ENCODE measurements at places on chromosomes 6 and 20.

- DNase-seq: peak; percentile 65
These were observed 20.1 kb downstream of the MRPS18A start for GRCh38 chr6:43667245-43668150.

- no peak for DNase-seq
These were observed 490 bp downstream of the MMUT start for GRCh38 chr6:49462599-49462926.

DNA sequence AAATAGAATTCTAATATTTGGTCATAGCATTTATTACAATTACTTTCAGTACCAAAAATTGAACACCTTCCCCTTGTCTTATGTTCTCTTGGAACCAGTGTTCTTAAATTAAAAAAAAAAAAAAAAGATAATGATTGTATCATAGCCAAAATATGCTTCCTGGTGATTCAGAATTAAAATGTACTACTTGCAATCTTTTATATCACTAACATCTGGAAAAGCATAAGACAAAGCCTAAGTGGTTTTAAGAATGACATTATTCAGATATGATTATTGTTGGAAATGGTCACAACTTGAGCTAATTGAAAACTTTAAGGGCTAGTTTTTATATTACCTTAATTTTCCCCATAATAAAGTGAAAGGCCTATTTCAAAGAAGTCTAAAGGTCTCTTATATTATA lies 493.3 kb upstream of the MARCKS start:
- no peak for DNase-seq

DNA sequence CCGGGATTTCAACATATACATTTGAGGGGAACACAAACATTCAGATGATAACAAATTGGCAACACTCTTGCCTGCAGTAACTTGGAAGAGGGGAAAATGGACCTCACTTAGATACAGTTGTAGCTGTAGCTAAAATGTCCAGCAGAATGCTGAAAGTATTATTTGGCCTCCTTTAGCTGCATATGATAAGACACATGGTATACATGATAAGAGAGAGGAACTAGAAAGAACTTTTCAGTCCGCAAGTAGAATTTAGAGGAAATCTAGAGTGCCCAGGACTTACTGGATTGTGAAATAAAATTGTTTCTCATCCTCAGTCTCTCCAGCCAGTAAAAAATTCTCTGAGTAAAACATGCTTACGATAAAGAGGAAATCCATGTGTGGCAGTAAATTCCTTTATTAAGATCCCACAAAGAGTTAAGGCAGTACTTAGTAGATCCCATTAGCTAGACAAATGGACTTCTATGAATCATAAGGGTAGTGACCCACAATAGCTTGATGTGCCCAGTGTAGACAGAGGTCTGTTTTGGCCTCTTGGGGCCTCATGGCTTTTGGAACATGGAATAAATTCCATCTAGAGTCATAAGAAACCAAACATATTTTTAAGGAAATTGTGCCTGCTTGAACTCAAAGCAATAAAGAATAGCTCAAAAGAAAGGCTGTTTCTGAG lies 87.9 kb upstream of the RBM24 start:
- DNase-seq: no peak

GRCh38 chr20:62980970-62981369 lies 25.8 kb downstream of the BHLHE23 start:
- DNase-seq: peak; percentile 43

DNA sequence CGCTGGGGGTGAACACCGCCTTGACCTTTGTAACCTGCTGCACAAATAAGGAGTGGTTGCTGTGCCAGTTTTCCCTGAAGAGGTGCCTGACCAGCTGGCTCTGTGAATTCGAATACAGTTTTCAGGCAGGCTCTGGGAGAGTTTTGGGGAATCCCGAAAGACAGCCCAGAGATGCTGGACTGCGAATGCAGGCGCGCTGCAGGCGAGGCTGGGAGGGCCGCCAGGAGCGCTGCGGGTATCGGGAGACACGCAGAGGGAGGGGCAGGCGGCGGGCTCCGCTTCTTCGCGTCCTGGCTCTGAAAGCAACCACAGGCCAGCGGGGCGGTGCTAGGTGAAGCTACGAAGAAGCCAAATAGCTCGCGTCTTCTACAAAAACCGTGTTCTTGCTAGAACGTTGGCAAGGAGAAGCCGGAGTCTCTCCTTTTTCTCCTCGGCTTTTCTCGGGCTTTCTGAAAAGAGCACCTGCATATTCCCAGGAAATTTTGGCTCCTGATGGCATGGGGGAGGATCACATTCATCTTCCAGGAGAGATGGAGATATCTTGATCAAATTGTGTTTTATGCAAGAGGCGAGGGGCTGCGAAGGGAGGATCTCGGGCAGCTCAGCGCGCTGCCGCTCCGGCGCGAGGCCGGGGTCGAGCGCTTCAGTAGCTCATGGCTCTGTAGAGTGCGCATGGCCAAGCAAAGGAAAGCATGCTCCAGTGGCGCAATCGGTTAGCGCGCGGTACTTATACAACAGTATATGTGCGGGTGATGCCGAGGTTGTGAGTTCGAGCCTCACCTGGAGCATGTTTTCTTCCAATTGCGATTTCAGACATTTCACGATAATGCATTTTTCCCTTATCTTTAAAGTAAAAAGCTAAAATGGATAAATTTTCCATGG lies 158.1 kb upstream of the ZNF184 start:
- no peak for DNase-seq

DNA sequence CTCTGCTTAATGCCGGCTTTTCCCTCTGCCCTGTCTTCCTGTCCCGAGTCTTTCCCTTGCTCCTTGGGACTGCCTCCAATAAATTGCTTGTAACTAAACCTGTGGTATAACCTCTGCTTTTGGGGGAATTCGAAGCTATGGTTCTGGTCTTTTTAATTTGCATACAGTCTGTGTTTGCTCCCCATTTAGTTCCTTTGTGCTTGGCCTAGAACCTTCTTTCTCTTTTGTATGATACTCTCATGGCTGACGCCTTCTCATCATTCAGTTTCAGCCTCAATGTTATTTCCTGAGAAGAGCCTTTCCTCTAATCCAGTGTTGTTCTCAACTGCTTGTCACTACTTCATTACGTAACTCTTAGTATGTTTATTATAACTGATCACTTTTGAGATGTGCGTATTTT lies 248.0 kb downstream of the PHF3 start:
- DNase-seq: no peak

DNA sequence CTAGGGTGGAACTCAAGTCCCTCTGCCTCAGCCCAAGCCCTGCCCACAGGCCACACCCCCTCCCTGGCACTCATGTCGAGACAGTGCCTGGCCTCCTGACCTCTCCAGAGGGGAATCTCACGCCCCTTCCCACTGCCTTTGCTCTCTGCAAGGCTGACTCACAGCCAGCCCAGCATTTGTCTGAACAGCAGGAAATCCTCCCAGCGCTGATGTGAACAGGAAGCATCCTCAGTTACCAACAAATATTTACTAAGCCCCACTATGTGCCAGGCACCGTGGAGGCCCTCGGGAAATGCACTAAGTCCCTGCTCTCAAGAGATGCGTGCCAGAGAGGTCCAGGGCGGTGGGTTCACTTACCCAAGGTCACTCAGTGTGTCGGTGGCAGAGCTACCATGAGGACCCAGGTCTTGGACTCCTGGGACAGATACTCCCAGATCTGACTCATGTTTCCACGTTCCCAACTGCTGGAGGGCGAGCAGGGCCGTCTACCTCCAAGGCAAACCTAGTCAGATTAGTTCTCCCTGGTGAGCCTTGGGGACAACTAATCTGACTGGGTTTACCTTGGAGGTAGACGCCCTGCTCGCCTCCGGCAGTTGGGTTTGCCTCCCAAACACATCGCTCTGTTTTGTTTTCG lies 7.8 kb downstream of the ADA start:
- DNase-seq: peak; percentile 65

- no peak for DNase-seq
These were observed 9.0 kb upstream of the FAM110A start for GRCh38 chr20:824490-824889.

DNA sequence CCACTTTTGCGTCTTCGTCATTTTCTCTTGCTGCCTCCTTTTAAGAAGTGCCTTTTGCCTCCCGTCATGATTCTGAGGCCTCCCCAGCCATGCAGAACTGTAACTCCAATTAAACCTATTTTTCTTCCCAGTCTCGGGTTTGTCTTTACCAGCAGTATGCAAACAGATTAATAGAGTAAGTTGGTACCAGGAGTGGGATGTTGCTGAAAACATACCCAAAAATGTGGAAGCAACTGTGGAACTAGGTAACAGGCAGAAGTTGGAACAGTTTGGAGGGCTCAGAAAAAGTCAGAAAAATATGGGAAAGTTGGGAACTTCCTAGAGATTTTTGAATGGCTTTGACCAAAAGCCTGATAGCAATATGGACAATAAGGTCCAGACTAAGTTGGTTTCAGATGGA lies 309.2 kb downstream of the MEI4 start:
- DNase-seq: no peak

- no peak for DNase-seq
These were observed 7.7 kb upstream of the PTGIS start for GRCh38 chr20:49575551-49576060.

DNA sequence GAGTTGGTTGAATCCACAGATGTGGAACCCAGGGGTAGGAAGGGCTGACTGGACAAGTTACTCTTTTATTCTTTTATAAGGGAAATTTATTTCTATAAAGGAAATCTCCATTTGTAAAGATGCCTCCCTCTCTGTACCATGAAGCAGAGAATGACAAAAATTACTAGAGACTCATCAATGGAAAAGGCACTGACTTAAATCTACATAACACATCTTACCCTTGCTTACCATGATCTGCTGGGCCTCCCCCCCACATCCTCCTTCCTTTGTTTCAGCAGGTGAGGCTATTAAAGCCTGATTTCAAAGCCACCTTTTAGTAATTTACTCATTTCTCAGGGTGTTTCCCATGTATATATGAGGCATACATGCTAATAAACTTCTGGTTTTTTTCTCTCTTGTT lies 130.2 kb upstream of the HDDC2 start:
- no peak for DNase-seq

DNA sequence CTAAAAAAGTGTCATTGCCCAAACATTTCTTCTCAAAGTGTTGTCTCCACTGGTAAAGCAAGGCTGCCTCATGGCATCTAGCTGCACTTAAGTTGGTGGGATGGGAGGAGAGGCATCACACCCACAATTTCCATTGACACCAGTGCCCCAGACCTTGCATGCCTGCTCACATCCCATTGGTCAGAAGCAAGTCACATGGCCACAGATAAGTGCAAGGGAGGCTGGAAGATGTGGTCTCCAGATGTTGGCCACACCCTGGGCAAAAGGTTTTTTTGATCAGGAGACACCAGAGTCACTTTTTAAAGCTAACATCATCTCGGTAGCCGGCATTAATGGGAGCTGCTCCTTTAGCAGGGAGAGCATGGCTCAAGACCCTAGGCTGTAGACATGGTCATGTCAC lies 157.1 kb upstream of the CST7 start:
- no peak for DNase-seq

GRCh38 chr6:111215131-111215530 lies 127.8 kb downstream of the SLC16A10 start:
- no peak for DNase-seq

DNA sequence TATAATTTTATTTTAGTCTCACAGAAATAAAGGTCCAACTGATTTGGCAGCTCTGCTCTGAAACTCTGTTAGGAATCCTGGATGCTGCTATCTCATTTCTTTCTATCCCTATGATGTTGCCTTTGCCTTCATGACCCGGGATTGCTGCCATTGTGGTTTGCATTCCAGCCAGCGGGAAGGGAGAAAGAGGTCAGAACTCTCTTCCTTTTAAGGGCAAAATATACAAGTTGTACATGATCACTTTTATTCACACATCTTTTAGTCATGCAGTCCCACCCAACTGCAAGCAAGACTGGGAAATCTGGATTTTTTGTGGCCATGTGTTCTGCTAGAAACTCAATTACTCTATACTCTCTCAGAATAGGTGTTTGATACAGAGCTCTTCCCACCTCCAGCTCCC lies 263.1 kb upstream of the ZFP64 start:
- no peak for DNase-seq

DNA sequence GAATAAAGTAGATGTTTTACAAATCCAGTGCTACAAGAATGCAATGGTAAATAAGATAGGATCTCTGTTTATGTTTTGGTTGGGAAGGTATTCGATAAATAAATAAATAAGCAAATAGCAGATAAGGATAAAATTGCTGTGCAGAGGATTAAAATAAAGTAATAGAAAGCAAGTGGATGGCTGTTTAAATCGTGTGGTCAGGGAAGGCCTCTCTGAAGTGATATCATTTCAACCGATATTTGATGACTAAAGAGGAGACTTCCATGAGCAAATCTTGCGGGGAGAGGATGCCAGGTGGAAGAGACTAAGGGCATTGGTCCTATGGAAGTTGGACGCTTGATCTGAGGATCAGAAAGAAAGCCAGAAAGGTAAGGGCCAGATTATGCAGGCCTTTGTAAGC lies 92.0 kb upstream of the CCN2 start:
- DNase-seq: no peak

- DNase-seq: no peak
These were observed 14.7 kb downstream of the ENPP3 start for GRCh38 chr6:131651782-131652181.

GRCh38 chr6:67102743-67103142 lies 1395.7 kb upstream of the EYS start:
- DNase-seq: no peak

DNA sequence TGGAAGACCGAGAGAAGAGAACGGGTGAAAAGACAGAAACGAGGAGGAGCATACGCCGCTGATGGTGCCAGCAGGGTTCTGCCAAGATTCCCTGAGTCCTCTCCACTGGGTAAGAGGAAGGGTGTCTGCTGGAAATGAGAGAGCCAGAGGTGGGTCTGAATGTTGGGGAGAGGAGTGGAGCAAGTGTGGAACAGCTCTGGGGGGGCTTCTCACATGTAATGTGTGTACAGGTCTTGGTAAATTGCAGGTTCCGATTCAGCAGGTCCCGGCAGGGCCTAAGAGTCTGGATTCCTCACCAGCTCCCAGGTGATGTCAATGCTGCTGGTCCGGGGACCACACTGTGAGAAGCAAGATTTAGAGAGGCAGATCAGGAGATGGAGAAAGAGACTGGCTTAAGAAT lies 1.5 kb upstream of the EBF4 start:
- DNase-seq: no peak

GRCh38 chr20:59835448-59836395 lies 97.7 kb downstream of the SYCP2 start:
- DNase-seq: no peak

DNA sequence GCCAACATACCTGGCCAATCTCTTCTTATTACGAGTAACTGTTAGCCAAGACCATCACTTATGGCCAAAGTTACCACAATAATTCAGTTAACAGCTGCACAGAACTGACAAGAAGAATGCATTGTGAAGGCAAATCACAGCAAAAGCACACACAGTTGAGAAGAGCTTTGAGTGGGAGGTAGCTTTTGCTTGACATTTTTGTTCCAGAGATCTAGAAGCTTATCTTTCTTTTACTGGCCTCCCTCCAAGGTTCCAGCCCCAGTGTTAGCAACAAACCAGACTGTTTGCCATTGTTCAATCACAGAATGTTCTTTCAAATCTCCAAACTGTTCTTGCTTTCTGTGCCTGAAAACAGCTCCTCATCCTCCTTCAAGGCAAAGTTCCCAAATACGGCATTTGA lies 35.9 kb upstream of the IRAK1BP1 start:
- DNase-seq: no peak
